NCI-H2171 (cell line): ENCODE measurements at places on chromosomes 1 and 21.

DNA sequence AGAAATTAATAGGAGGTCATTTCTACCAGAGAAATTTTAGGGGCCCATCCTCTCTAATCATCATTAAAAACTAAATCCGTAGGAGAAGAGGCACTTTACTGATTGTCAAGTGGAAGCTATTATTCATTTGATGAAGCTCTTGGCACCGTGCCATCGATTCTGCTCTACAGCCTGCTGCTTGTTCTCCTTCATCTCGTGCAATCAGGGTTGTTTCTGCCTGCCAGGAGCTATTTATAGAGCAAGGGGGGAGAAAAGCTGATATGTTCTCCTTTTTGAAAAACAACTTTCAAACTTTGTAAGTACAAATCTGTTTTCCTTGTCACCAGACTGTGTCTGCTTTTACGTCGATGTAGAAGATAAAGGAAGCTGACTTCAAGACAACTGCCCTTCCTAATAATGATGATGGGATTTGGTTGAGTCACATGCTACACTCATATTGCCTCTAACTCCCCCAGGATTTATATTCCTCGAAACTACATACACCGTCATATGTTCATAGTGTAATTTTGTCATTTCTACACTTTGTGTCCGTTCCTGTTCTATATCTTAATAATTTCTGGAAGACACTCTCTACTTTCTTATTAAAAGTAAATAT is 169.6 kb upstream of the LHX8 start:
- DNase-seq, result peak; percentile 88

DNA sequence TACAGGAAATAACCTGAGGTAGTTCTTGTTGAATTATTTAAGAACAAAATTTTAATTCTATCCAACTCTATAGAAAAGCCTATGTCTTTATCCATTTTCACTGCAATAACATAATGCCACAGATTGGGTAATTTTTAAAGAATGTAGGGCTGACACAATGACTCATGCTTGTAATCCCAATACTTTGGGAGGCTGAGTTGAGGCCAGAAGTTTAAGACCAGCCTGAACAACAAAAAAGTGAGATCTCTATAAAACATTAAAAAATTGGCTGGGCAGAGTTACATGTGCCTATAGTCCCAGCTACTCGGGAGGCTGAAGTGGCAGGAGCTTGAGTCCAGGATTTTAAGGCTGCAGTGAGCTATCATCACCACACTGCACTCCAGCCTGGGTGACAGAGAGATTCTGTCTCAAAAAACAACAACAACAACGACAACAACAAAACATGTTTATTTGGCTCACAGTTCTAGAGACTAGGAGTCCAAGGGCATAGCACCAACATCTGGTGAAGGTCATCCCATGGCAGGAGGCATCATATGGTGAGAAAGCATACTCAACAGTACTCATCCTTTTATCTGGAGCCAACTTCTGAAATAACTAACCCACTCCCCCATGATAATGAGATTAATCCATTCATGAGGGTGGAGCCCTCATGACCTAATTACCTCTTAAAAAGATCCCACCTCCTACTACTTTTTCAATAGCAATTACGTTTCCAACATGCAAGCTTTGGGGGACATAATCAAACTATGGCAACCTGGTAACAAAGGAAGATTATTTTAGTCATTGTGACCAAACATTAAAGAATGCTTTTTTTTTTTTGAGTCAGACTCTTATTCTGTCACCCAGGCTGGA is 59.6 kb downstream of the ABL2 start:
- DNase-seq, result no peak

DNA sequence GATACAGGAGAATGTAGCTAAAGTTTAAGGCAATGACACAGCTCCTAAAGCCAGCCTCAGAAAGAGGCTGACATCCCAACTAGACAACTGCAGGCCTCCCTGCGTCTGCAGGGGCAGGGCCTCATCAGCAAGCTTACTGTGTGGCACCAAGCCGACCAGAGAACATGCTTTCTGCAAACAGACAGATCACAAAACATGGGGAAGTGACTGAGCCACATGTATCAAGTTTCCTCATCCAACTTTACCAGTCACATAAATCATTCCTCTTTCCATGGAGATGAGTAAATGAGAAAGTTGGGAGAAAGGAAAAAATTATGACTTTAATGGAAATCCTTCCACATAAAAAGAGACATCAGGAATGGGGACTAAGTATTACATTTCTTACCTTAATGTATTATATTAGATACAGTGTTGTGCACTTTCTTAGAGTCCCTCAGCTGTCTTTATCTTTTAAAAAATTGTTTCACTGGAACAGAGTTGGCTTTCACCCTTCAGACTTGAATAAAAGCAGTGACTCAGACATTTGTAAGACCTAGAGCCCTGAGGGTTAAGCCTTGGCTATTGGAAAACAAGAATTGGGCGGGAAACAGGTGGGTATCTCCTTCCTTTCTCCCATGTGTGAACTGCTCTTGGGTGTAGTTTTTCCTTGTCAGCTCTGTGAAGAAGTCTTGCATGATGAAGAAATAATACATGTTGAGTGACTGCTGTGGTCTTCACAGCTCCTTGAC is 305.7 kb upstream of the SNX7 start:
- DNase-seq, result no peak

DNA sequence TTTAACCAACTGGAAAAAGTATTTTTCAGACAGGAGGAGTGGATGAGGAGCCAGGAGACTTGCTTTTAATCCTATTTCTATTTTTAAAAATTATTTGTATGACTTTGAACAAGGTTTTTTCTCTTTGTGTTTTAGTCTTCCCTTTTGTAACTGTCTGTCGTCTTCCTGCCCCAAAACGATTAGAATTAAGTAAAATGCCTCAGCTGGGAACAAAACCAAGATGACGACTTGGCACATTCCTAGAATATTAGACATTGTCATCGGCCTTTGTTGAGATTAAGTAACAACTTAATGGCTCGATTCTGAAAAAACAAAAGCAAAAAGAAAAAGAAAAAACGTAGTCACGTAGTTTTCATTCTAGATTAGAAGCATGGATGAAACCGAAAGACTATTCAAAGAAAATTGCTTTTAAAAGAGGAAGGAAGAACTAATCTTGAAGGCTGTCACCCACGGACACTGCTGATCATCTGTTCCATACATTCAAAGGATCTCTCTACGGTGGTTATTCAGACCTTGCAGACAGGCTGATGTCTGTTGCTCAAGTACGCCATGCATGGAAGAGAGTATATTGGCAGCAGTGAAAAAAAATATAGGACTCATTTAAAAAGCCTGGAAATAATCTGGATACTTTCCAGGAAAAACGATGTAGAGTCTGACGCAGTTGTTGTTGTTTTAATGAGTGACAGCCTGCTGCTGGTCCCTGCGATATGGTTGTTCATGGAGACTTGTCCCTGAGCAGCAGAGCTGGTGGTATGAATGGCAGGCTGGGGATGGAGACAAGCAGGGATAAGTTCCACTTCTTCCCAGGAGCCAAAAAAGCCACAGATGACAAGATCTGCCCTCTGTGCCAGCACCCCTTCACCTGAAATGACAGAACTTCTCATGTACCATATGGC is 16.8 kb downstream of the GNG4 start:
- DNase-seq, result peak; percentile 46

DNA sequence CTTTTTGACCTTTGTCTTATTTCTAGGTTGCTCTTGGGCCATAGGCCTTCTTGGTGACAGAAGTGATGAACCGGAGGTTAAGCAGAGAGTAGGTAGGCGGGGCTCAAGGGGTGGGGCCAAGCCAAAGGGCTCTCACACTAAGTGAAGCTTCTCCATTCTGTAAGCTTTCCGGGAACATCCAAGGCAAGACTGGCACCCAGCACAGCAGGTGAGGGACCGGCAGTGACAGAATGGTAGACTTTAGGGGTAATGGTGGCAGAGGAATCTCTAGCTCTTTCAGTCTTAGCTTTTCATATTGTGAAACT is at the start of gene TNFAIP8L2:
Gene TNFAIP8L2 (plus strand): TSS at position 135 of the 305 bp plus-strand sequence. CDS start 2,049 bp downstream, outside the sequence.
- DNase-seq, result no peak

DNA sequence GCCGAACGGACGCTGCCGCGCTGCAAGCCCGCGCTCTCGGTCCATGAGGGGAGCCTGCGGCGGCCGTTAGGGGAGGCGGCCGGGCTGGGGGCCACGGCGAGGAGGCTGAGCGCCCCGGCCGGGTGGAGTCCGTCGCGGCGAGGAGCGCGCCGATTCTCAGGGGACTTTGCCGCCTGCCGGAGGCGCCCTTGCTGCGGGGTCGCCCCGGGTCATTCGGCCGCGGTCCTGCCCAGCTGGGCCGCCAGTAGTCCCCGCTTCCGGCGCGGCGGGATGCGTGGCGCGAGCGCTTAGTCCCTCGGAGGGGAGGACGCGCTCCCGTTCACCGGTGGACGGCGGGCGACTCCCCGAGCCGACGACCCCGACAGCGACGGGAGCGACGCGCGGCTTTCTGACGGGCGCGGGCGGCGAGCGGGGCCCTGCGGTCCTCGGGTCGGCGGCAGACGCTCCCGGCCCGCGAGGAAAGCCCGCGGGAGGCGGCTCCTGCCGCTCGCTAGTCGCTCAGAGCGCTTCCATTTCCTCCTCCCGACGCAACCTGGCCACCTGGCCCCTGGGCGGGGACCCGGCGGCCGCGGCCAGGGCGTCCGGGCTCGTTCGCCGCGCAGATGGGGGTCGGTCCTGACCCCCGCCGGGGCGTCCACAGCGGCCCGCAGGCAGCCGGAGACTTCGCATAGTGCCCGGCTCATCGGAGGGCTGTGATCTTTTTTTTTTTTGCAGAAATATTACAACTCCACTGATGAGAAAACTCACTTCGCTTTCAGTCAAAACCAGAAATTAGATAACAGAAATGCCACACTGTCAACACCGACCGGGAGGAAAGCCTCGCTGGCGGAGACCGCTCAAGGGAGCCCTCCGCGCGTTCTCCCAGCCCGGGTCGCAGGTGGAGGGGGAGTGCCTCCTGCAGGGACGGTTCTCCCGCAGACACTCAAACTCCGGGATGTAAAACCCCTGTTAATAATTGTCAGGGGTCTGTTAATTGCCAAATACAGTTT is 641 bp upstream of the ZBTB21 start:
- DNase-seq, result peak; percentile 53

DNA sequence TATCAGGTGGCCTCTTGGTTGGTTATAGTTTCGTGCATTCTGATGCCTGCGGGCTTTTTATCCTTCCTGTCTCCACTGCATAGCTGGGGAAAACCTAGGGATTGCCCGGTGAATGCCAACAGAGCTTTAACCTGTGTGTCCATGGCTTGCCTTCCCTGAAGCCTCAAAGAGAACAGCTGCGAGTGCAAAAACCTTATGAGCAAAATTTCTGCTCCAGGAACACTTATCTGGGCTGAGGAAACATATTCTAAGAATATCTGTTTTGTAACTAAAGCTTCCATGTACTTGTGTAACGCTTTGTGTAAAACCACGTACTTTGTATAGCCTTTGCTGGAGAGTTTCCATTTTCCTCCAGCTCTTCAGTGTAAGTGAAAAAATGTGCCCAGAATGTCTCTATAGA is 7.2 kb downstream of the CNST start:
- no peak for DNase-seq

DNA sequence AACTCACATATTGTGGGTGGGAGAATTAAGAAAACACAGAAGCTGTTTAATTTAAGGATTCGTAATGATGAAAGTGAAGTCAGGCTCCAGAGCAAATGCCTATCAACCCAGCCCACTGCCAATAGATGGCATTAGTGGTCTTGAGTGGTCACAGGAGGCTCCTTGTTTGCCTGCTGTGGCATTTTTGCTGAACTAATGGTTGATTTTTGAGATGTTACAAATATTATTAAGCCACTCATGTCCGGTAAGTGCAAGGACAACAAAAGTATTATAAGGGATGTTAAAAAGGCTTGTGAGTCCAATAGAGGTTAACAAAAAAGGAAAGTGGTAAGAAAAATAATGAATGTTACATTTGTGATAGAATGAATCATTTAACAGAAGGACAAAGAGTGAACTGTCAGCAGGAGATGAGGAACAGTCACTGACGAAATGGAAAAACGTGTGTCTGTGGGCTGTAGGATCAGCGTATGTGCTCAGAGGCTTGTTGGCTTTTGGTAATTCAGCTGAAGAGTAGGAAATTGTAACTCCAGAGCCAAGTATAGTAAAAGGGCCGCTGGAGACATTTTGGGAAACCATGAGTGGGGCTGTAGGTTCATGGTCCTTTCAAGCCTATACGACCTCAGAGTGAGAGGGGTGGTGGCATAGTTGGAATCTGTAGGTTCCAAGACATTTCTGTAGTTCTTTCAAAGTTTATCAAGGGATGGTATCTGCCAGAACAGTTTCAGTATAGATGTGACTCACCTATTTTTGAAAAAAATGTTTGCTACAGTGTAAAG is 11.2 kb downstream of the SFT2D2 start:
- no peak for DNase-seq

- DNase-seq, result no peak
These were observed 9.6 kb downstream of the SH3BGR start for GRCh38 chr21:39461419-39461818.

DNA sequence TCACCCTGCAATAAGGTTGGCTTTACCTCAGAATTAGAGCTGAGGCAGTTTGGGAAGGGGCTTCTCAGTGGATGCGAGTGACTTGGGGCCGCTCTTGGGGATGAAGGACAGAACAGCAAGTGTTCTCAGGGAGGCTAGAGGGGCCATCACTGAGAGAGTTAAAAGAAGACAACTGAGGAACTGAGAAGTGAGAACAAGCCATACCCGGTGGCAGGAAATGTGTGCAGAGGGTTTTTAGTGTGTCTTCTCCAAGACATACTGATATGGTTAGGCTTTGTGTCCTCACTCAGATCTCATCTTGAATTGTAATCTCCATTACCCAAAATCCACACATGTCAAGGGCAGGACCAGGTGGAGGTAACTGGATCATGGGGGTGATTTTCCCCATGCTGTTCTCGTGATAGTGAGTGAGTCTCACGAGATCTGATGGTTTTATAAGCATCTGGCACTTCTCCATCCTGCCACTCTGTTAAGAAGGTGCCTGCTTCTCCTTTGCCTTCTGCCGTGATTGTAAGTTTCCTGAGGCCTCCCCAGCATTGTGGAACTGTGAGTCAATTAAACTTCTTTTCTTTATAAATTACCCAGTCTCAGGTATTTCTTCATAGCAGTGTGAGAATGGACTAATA is 75.8 kb downstream of the PCBP3 start:
- DNase-seq, result no peak

DNA sequence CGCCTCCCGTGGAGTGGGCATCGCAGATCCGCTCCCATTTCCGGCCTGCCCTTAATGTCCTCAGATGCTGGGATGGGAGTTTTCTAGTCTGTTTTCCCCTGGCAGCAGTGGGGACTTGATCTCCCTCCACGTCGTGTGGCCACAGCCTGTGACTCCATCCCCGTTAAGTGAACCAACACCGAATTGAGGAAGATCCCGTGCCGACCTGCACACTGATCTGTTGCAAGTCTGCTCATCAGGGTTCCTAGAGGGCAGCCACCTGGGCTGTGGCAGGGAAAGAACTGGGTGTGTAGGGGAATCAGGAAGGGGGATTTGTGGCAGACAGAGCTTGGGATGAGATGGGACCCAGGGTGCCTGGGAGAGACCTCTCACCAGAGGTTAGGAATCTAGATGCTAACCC is 23.3 kb upstream of the CDK18 start:
- no peak for DNase-seq

GRCh38 chr1:94633051-94633450 is 91.5 kb upstream of the F3 start:
- DNase-seq, result no peak

GRCh38 chr1:232684371-232685105 is 54.6 kb upstream of the SIPA1L2 start:
- DNase-seq, result peak; percentile 7
